ENCODE measurements at places on chromosomes 1 and 21.

GRCh38 chr1:155569988-155570592 is 7.5 kb upstream of the ASH1L start:
- peak; percentile 11 for DNase-seq

- DNase-seq = peak; percentile 46
These were observed at the start of gene DENND1B for GRCh38 chr1:197775282-197776262. DENND1B (minus strand) TSS chr1:197775480; CDS start chr1:197775155, 325 bp downstream.

- no peak for DNase-seq
These were observed 127.9 kb downstream of the DNM3 start for GRCh38 chr1:171969226-171969625.

DNA sequence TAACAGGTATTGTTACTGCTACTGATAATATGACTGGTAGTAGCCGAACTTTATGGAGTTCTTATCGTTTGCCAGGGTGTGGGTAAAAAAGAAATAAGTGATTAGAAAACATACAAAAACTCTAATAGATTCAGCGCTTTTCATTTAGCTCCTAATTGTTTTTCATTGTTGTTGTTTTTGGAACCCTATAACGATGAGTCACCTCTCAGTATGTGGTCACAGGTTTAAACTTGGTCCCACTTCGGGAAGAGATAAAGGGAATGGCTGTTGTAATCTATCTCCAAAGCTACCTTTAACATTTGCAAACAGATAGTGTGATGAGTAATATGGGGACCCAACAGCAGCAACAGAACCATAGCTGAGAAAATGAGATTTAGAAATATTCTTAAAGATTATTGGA is 62.7 kb upstream of the BCL10 start:
- peak; percentile 53 for DNase-seq

DNA sequence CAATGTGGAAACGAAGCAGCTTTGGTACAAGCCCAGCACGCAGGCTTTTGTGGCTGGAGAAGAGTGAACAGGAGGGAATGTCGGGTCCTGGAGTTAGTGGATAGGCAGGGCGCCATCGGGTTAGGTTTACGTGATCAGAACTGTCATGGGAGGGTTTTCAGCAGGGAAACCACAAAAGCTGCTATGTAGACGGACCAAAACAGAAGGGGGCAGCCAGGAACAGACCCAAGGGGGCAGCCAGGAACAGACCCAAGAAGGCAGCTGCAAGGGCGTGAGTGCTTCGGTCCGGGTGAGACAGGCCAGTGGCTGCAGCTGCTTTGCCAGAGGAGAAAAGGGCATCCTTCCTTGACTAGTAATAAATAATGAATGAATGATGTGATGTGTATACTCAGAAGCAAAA is 77.5 kb upstream of the KIF1B start:
- DNase-seq = no peak

DNA sequence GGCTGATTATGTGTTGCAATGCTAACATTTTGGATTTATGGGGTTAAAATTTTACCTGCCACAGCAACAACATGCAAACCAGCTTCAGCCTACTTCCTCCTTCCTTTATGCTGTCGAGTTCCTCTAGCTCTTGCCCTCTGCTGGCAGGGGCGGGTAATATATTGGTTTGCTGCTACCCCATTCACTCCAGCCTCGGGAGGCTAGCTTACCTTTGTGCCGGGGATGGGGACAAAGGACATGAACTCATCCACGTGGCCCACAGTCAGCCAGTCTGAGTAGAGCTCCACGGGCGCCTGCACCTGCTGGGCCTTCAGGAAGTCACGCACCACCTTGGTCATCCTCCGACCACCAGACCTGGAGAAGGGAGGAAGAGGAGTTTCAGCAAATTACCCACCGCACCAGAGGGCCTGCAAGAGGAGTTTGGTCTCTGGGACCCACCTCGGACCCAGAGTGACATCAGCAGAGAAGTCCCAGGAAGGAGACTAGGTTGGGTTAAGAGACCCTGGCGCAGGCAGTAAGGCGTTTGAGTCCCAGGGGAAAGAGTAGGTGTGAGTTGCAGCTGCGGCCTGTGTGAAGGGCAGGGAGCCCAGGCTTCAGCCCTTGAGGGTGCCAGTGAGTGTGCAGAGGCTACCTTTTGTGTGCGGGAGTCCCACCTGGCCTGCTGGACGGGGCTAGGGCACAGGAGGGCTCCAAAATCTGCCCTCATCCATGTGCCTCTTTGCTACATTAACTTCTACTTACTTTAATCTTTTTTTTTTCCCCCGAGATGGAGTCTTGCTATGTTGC is 21.8 kb upstream of the SDHB start:
- peak; percentile 12 for DNase-seq

GRCh38 chr1:62908168-62908695 is 124.3 kb downstream of the ATG4C start:
- DNase-seq = no peak

DNA sequence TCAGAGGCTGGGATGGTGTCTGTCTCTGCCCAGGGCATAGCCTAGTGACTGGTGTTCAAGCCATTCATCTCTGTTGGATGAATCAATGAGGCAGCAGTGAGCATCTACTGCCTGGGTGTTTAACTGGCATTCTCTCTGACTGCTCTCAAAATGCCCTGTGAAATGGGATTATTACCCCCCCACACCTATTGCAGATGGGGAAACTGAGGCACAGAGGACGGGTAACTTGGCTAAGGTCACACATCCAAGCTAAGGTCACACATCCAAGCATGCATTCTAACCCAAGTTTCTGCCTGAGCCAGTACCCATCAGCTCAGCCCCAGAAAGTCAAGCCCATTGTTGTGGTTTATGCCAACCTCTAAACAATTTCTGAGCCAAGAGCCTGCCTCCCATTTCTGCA is 5.0 kb downstream of the TTC39A start:
- no peak for DNase-seq

DNA sequence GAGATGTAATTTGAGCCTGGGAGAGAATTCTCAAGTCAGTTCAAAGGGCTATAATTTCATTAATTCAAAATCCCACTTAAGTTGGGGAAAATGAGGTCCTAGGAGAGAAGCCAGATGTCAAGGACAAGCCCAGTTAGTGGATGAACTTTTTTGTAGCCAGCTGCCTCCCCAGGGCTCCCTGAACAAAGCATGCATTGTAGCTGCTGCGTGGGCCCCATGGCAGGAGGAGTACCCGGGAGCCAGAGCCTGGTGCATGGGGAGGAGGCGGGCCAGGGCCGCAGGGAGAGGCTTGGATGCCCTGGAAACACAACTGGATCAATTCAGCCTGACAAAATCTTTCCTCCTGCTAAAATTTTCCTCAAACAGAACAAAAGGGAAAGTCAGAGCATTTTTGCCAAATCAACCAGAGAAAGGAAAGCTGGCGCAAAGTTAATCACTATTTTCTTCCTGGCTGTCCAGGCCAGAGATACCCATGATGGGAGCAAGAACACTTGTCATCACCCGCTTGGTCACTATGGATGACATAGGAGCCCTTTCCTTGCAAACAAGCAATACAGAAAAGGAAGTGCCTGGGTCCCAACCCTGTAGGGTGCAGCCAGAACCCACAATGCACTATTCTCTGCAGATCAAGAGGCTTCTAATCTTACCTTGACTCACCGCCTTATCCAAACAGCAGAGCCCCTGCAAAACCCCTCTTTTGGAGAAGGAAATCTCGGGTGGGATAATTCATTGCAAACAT is 248.1 kb upstream of the RAB4A start:
- DNase-seq = no peak

- no peak for DNase-seq
These were observed 15.4 kb upstream of the FRRS1 start for GRCh38 chr1:99781798-99782197.

- DNase-seq = no peak
These were observed 50.2 kb upstream of the LRP8 start for GRCh38 chr1:53378061-53378460.

DNA sequence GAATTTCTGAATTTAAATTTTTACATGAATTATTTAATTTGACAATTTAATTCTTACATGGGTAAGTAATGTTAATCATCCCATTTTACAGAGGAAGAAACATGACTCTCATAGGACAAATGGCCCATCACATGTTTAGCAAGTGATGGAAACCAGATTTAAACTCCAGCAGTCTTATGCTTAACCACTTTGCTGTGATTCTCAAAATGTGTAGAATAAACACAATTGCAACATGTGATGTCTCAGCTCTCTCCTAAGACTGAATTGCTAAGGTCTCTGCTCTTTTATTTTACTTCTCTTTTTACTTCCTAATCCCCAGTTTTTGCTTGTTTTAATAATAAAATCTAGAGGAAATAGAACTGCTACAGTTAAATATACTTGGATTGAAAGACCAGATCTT is 42.8 kb downstream of the HS2ST1 start:
- DNase-seq = no peak

DNA sequence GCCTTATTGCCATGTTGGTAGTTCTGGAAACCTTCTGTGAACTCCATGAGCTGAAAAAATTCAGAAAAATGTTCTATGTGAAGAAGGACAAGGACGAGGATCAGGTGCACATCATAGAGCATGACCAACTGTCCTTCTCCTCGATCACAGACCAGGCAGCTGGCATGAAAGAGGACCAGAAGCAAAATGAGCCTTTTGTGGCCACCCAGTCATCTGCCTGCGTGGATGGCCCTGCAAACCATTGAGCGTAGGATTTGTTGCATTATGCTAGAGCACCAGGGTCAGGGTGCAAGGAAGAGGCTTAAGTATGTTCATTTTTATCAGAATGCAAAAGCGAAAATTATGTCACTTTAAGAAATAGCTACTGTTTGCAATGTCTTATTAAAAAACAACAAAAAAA is 57.4 kb downstream of the KCNK1 start:
- no peak for DNase-seq

DNA sequence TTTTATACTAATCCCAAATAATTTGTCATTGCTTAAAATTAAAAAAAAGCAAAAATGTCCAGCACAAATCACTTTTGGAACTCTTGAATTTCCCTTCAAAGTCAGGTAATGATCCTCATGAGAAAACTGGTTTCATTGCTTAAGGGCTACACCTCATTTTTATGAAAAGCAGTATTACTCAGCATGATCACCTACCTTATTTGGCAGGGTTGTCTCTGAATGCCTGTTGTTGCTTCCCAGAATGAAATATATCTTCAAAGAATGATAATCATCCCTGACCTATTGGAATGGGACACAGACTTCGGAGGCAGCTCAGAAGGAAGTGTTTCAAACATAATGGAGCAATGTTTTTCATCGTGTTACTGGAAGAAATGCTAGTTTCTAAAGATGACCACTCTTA is 29.7 kb downstream of the C1orf21 start:
- DNase-seq = no peak

DNA sequence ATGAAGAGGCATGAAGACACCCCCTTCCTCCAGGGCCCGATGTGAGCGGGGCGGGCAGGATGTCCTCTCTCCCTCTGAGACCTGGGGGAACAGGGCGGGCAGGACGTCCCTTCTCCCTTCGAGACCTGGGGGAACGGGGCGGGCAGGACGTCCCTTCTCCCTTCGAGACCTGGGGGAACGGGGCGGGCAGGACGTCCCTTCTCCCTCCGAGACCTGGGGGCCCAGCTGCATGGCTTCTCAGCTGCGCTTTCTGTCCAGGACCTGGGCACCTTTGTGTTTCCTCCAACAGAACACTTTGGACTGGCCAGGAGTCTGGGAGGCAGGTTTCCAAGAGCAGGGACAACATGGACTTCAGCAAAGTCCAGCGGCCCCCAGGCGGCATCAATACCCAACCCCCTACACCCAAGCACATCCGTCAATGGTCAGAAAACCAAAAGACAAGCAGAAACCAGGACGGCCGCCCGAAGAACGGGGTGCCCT is 30.8 kb upstream of the ADARB1 start:
- no peak for DNase-seq

GRCh38 chr1:64183395-64184002 is 19.9 kb upstream of the UBE2U start:
- DNase-seq = no peak

- DNase-seq = no peak
These were observed 83.0 kb downstream of the MAN1C1 start for GRCh38 chr1:25699500-25700143.

GRCh38 chr1:109631513-109632505 is 12.2 kb downstream of the AMPD2 start:
- no peak for DNase-seq

- peak; percentile 88 for DNase-seq
These were observed 850.0 kb downstream of the LTN1 start for GRCh38 chr21:28142697-28143096.

DNA sequence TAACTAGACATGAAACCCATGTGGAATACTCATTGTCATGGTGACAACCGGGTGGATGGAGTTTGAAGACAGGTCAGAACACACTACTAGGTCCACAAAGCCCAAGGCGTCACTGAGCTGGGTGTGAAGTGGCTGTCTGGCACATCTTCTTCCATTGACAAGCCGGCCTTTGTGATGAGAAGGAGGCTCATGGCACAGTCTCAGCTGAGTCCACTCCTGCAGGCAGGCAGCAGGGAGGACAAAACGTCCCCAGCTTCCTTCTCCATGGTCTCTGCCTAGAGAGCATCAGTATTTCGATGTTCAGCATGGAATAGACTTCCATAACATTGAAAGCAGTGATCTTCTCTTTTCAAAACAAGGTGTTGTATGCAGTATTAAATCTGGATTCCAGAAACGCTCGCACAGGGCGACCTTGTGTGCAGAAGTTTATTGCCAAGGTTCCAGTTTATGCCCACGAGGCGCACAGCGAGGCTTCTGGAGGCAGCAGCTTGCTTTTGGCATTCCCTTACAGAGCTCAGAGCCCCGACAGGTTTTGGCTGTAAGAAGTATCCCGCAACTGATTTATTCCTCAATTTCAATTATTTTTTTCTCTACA is 104.2 kb downstream of the SIM2 start:
- no peak for DNase-seq

- no peak for DNase-seq
These were observed 675 bp upstream of the TEKT2 start for GRCh38 chr1:36083219-36083618.

GRCh38 chr1:91513160-91513559 is 12.5 kb downstream of the CDC7 start:
- no peak for DNase-seq

DNA sequence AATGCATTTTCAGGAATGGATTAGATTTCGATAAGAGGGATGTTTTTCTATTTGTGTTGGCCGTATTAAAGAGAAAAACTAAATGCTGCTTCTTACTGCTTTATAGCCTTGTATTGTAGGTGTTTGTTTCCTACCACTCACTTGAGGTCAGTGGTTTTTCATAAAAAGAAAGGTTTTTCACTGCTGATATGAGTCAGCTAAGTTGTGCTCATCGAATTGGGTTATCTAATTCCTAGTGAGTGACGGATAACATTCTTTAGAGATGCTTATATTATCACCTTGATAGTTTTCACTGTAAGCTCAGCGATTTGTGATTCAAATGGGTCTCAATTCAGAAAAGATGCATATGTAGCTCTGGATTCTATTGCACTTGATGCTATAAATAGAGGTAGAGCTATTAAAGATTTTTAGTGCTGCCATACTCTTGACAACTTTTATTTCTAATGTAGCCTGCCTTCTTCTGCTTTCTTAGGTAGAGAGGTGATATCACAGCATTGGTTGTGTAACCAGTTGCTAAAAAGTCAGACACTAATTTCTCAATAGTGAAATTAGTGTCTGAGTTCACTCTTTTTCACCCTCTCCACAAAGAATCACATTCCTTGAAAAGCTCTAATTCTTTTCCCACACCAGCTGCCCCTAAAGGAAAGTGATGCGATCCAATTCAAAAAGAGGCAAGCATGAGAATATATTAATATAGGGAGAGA is 180.0 kb downstream of the RASAL2 start:
- no peak for DNase-seq

GRCh38 chr1:96763514-96763913 is 41.9 kb downstream of the PTBP2 start:
- no peak for DNase-seq
